Hippocampal formation (tissue), 2 donors: ENCODE measurements at places on chromosomes 5 and 9.

GRCh38 chr5:150671509-150672236 is 10.6 kb downstream of the MYOZ3 start:
- DNase-seq, result no peak

GRCh38 chr9:132806723-132807421 is 71.2 kb downstream of the AK8 start:
- DNase-seq, result no peak

DNA sequence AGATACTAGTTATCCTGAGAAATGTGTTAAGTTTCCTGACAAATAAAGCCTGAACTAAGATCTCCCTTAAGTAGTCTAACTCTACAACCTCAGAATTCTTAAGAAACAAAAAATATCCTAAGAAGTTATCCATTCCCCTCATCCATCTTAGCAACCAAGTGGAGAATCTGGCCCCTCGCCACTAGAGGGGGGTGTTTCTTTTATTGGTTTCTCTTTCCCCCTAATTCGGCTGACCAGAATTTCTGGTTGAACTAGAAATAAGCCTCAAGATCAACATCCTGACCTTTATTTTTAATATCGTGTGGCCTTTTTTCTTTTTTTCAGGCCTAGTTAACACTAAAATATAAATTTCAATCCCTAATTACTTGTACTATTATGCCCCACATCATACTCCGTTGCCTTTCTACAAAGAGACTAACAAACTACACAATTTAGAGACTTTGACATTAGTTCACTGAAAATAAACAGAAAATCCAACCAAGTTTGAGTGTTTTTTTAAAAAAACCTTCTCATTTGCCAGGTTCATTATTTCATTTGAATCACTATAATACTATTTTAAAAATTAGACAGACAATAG is 14.3 kb upstream of the NR4A3 start:
- no peak for DNase-seq

GRCh38 chr9:106421772-106422171 is 441.2 kb upstream of the ZNF462 start:
- no peak for DNase-seq

DNA sequence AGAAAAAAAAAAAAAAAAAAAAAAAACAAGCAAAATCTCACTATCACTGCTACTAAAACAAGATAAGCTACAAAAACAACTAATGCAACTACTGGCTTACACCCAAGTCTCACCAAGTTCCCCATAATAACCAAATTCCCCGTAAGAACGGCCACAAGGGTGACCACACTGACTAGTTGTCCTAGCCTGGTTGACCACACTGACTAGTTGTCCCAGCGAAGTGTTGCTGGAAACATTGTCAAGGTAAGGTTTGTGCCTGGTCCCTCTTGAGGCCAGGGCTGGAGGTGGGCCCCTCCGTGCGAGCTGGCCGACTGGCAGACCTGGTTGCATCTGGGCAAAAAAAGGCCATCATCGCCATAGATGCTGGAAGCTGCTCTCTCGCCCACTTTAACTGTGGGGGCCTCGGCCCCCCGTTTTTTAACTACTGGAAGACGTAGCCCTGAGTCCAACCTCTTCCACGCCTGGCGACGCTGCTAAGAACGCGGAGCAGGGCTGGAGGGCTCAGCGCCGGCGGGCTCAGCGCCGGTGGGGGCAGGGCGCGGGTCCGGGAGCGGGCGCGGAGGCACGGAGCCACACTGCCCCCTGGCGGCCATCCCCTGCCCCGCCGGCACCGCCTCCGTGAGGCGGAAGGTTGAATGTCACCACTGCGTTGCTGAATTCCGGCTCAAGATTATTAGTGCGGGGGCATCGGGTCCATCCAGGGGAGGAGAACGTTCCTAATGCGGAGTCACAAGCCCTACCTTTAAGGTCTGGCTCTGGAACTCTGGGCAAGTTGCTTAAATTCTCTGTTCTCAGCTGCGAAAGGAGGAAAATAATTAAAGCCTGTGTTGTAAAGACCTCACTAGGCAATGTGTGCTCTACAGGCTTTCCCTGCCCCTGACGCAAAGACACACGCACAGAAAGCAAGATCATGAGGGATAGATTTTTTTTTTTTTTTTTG is 84.0 kb downstream of the HSD17B3 start:
- peak; percentile 69 for DNase-seq
